H1 (cell line): ENCODE measurements at places on chromosomes 3 and 15.

- DNase-seq, result peak; percentile 49
Measured at GRCh38 chr3:73727117-73727821, 102.5 kb upstream of the PDZRN3 start.

GRCh38 chr3:27633224-27633545, 88.9 kb downstream of the EOMES start:
- no peak for DNase-seq

GRCh38 chr3:196948442-196949284, 6.3 kb upstream of the NCBP2 start:
- peak; percentile 56 for DNase-seq

GRCh38 chr3:135041601-135042000, 246.5 kb downstream of the EPHB1 start:
- no peak for DNase-seq

DNA sequence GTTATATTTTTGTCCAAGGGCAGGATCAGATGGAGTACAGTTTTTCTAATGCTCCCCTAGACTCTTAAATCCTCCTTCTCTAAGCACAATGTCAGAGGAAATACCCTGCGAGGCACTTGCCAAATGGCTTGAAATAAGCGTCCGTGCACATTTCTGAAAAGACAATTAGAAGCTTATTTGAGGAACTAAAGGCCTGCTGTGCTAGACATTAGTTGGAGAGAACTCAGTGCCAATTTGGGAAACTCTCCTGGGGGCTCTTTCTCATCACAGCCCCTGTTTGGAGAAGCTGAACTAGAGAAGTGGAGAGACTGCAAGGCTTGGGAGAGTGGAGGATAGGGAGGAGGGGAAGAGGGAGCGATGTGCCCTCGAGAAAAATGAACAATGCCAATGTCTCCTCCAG, 247.6 kb upstream of the C2CD4B start:
- DNase-seq, result no peak

DNA sequence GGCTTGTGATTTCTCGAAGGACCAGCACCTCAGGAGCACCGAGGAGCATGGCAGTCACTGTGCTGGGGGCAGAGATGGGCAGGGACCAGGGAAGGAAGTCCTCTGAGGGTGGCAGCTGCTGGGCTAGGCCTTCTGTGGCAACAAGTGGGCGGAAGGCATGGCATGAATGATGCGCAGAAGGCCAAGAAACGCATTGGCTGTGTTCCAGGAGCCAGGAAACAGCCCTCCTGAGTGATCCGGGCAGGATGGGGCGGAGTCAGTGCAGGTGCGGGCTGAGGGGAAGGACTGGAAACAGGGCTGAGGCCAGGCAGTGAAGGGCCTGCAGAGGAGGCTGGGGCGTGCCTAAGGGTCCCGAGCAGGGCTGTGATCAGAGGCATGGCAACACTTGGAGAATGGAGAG, 23.6 kb downstream of the MRPS11 start:
- no peak for DNase-seq

GRCh38 chr15:88630798-88631463, 7.9 kb upstream of the ISG20 start:
- no peak for DNase-seq

GRCh38 chr3:171907761-171908160, 64.6 kb downstream of the TMEM212 start:
- no peak for DNase-seq

- no peak for DNase-seq
Measured at GRCh38 chr15:98221144-98221543, 260.6 kb downstream of the ARRDC4 start.

GRCh38 chr3:30611613-30612436, 5.4 kb downstream of the TGFBR2 start:
- DNase-seq, result no peak

DNA sequence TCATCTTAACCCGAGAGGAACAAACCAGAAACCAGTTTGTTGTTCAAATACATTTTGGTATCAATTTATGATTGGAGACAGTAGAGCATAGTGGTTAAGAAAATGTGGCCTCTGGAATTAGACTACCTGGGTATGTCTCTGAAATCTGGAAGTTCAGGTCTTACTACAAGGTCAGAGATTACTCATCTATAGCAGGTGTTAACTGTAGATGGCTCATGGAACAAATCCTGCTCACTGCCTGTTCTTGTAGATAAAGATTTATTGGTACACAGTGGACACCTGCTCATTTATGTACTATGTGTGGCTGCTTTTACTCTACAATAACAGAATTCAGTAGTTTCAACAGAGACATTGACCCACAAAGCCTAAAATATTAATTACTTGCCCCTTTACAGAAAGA, 413.3 kb downstream of the CNTN6 start:
- no peak for DNase-seq

DNA sequence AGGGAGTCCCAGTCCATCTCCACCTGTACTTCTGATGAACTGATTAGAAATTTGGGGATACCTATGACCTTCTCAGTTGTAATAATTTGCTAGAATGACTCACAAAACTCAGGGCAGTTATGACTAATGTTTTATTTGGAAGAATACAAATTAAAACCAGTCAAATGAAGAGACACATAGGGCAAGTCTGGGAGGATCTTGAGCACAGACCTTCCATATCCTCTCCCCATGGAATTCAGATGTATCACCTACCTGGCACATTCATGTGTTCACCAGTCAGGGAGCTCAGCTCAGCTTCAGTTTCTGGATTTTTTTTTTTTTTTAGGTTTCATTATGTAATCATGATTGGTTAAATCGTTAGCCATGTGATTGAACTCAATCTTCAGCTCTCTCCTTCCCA, 247.7 kb downstream of the VGLL3 start:
- no peak for DNase-seq

GRCh38 chr3:169112153-169112892, 551.2 kb downstream of the MECOM start:
- no peak for DNase-seq

- no peak for DNase-seq
Measured at GRCh38 chr3:59553076-59553475, 503.3 kb upstream of the CFAP20DC start.

GRCh38 chr15:48402427-48403177, 71.4 kb downstream of the DUT start:
- no peak for DNase-seq

- no peak for DNase-seq
Measured at GRCh38 chr15:87976552-87976951, 280.0 kb downstream of the NTRK3 start.

DNA sequence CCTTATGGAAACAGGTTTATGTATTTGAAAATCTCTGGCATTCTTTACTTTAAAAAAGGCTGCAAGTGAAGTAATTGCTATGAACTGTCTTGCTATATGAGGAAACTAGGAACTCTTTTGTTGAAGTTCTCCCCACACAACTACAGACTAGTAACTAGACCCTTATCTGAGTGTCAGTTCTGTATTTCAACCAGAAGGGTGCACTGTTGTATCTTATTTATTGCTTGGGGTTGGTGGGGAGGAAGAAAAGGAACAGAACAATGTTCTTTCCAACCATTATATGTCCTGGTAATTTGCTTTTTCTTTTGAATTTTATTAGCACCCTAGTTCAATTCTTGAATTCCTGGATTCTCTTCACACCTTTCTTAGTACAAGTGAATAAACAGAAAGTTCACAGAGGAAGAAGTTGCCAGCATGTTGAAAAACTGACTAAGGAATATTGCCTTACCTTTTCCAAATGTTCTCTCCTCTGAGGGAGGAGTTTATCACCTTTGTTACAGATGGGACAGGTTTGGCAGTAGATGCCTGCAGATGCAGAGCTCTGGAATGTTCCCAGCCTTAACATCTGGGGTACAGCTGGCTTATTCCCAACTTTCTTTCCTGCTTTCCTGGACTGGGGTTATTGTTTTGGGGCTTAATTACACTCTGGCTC, 162.4 kb upstream of the CFAP20DC start:
- DNase-seq, result no peak

DNA sequence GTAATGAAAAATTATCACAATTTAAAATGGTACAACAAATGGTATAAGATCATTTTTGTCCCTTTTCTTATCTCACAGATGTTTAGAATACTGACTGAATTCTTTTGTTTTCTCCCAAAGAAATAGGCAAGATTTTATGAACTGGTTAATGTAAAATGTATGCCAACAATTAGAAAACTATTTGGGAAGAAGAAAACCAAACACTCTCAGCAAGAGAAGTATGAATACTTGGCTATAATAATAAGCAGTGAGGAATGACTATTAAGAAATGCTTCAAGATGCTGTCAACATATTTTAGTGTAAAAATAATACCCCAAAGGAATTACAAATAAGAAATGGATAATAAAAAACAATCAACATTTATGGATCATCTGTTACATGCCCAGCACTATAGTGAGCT, 18.5 kb downstream of the SHQ1 start:
- no peak for DNase-seq

DNA sequence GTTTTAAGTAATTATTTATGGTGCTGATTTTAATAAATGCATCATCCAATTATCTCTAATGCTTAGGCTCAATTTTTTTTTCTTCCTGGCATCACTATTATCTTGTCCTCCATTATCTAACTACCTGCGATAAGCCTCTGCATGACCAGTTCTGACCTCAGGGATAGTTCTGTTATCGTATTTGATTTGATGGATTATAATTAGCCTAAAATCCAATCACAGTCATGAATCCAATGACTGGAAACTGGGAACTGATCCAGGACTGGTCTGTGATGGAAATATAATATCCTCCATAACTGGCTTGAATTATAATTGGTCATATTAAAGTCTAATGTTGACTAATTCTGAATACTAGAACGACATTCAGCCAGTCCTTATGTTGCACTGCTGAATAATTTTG, 1.1 kb downstream of the MYH15 start:
- DNase-seq, result no peak

GRCh38 chr15:49286649-49287404, 116.8 kb downstream of the GALK2 start:
- DNase-seq, result no peak

- no peak for DNase-seq
Measured at GRCh38 chr3:152496286-152496685, 227.6 kb downstream of the MBNL1 start.

DNA sequence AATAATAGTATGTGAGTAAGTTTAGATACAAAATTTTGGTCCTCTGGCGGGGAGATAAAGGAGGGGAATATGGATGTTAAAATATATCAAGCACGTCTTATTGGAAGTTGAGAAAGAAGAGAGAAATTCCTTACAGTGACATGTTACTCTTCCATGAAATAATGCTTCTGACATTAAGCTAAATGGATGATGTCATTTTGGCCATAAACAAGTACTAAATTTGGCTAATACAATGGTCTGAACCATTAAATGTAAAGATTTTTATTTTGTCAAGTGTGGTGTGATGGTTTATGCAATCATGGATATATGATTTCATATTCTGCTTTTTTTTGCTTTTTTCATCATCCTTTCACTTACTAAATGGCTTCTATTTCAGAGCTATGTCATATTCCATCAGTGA, 405.4 kb downstream of the FEZF2 start:
- no peak for DNase-seq

DNA sequence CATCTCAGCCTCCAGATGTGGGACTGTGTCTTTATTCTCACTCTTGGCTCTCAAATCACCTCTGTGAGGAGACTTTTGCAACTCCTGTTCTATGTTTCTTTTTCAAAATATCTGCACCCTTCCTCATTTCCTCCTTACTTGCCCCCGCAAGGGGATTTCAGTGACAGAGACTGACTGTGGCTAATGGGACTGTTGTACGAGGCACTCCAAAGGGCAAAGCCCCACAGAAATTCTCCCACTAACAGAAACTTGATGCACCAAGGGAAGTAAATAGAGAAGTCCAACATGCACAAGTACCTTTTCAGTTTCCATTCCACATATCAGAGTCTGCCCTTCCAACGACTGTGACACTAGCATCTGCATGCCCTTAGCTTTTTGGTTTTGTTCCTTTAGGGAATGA, 69.7 kb downstream of the LRRK1 start:
- no peak for DNase-seq

- DNase-seq, result no peak
Measured at GRCh38 chr3:64642327-64643151, 45.3 kb downstream of the ADAMTS9 start.

GRCh38 chr3:13229273-13229949, 156.2 kb upstream of the IQSEC1 start:
- DNase-seq, result no peak

GRCh38 chr3:126446791-126447190, 28.9 kb downstream of the ZXDC start:
- no peak for DNase-seq

- DNase-seq, result peak; percentile 26
Measured at GRCh38 chr3:14698601-14699244, 23.8 kb downstream of the C3orf20 start.

DNA sequence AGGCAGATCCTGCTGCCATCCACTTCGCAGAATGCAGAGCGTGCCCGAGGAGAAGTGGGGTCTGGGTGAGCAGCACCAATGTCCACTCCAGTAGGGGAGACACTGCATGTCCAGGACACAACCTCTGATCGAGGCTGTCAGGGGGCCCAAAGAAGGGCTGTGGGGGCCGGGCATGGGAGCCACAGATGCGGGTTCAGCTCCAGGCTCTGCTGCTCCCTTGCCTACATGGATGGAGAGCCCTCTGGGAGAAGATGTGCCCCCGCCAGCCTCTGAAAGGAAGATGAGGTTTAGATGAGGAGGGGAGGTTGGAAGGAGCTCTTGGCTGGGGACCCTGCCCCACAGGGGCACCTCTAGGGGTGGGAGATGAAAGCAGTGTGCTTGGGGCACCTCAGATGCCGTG, 75.4 kb downstream of the KLF13 start:
- DNase-seq, result no peak

DNA sequence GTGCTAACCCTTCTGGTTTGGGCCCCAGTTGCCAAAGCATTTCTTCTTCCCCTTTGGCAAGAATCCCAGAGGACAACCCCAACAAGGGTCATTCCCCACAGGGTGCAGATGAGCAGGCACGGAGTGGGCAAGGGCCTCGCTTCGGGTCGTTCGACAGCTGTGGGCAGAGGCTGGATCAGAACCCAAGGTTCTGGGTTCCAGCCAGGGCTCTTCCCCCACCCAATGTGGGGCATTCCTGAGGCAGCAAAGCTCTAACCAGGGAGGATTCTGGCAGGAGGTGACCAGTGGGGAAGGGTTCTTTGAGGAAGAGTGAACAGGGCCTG, 48.3 kb downstream of the CYP11A1 start:
- no peak for DNase-seq

GRCh38 chr3:81790117-81790516, 28.7 kb upstream of the GBE1 start:
- DNase-seq, result no peak

DNA sequence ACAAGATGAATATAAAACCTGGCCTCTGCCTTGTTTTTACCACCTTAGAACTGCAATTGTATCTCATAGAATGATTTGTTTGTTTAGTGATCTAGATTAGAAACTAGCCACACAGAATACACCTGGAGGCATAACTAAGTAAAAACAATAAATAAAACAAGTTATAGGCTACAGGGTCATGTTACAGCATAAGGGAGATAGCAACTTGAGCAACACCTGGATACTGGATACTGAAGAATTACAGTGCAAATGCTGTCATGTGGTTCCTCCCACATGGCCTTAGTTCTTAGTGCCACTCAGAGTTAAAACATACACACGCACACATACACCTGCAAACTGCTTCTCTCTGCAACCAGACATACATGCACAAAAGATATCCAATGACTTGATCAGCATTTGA, 563.4 kb upstream of the DPPA4 start:
- DNase-seq, result no peak
